ENCODE measurements at places on chromosomes 2 and 18. TPM values are rescaled to one million over a fixed set of nuclear protein-coding genes. Genes with fewer than 3 reads are reported as not detected.

Gene LRRTM1
- not detected for total RNA-seq

DNA sequence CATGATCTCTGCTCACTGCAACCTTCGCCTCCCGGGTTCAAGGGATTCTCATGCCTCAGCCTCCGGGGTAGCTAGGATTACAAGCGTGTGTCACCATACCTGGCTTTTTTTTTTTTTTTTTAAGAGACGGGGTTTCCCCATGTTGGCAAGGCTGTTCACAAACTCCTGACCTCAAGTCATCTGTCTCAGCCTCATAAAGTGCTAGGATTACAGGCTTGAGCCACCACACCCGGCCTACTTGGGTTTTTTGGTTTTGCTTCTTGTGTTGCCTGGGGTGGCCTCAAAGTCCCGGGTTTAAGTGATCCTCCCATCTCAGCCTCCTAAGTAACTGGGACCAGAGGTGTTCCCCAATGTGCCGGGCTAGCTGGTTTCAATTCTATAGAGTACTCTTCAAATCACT, 64.6 kb downstream of the NAPG start:
- no peaks in the 10 kb centered on the region for H3K27me3 ChIP-seq

DNA sequence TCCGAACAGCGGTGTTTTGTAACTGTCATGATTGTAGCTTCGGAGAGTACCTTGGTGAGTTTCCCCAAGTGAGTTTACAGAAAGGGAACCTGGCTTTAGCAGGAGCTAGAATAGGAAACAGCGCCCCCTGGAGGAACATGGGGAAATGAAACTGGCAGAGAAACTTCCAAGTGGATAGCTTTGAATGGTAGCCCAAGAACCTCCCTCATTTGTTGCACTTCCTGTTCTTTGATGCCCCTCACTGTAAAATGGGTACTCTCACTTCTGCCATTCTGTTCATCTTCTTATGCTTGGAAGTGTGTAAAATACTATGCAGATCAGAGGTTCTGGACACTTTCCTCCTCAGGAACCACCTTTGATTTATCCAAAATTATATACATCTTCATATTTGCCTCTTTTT, 36.2 kb downstream of the CHST10 start:
- H3K27me3 ChIP-seq = peaks cover 2% of the 10 kb centered on the region
- no peak overlapping the region for H3K27ac ChIP-seq
- H3K4me3 ChIP-seq = no peak overlapping the region
- no peaks in the 10 kb centered on the region for H3K4me1 ChIP-seq
- no peaks in the 10 kb centered on the region for H3K36me3 ChIP-seq
- peak; percentile 33 for DNase-seq

DNA sequence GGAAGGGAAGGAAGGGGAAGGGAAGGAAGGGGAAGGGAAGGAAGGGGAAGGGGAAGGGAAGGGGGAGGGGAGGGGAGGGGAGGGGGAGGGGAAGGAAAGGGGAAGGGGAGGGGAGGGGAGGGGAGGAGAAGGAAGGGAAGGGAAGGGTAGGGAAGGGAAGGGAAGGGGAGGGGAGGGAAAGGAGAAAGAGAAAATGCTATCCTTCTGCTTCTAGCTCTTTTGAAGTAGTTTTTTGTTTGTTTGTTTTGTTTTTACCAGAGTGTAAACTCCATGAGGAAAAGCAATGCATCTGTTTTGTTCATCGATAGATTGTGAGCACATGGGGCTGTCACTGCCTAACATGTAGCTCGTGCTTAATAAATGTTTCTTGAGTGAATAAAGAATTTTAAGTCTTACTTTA, 1592.7 kb upstream of the ACVR2A start:
- no peaks in the 10 kb centered on the region for H3K27me3 ChIP-seq
- H3K36me3 ChIP-seq = no peaks in the 10 kb centered on the region
- H3K27ac ChIP-seq = no peak overlapping the region

DNA sequence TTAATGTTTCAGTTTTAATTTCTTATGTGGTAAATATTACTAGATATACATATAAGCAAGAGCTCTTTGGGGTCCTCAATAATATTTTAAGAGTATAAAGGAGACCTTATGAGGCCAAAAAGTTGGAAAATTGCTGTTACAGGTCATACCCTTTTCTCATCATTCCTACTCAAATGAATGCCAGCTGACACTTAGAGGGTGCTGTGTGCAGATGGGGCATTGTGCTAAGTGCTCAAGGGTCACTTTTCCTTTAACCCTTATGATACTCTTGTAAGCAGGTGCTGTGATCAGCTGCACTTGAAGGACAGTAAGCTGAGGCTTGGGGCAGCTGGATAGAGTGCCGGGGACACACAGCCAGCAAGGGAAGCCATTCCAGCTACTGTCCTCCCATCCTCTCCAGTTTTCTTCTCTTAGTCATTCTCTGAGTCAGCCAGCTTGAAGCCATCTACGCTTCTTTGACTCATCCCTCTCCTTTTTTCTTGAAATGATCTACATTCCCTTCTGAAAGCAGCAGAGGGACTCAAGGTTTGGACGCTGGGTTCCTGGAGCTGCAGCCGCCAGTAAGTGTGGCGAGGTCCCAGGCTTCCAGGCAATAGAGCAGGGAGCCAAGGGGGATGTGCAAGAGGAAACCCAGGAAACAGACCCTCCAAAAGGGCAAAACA, 42.0 kb upstream of the CREB1 start:
- peaks cover 24% of the 10 kb centered on the region for H3K4me1 ChIP-seq
- peak overlapping the region; percentile 44 for H3K27ac ChIP-seq
- H3K27me3 ChIP-seq = no peaks in the 10 kb centered on the region
- DNase-seq = peak; percentile 90

Gene TRPM8
- total RNA-seq = 0.31 TPM

Data from astrocyte (in vitro differentiated cells and primary cell).